ENCODE measurements at places on chromosomes 6 and 20.

DNA sequence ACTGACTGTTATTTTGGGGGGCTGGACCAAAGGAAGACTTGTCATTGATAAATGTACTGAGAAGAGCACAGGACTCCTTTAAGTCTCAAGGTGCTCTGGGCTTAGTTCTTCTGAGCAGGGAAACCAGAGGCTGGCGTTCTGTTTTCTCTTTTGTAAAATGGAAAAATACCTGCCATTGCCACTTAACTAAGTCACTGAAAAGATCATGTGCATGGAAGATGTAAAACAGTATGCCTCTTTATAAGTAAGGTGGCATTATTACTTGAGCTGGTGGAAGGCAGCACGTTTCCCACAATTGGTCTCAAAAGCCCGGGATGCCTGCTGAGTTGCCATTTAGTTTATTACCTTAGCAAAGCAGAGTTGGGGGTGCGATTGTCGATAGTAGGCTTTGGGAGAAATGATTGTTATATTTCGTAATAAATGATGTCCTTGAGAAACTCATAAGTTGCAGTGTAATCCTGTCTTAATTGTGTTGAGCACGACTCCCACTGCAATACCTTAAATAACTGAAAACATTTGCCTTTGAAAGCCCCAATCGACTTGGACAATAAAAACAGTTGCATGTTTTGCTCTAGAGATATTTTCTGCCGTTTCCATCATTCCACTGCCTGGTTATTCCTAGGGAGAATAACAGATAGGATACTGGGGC, 3.6 kb downstream of the JARID2 start:
- DNase-seq = no peak

DNA sequence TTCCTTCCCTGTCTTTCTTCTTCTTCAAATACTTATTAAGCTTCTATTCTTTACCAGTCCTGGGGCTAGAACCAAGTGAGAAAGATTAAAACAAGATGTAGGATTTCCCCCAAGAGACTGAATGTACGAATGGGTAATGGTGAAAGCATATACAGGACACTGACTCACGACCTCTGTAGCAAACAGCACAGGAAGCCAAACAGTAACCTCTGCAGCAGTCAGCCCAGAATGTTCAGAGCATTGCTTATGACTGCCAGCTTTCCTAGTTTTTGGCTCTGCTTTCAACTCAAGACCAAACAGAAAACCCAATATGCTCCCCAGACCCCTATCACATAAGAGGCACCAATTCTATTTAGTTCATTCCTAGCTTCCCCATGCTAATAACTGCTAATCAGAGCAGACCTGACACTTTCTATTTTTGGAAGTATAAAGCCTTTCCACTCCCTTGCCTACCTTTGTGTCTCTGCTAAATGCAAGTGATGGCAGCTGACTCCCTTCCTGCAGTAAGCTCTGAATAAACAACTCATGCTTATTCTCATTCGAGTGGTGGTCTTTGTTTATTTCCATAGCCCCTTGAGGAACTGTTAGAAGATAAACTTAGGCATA, 690.6 kb downstream of the EPM2A start:
- no peak for DNase-seq

GRCh38 chr6:168773788-168774187, 332.8 kb downstream of the SMOC2 start:
- DNase-seq = no peak

GRCh38 chr20:1108437-1108920, 9.9 kb upstream of the PSMF1 start:
- DNase-seq = no peak

DNA sequence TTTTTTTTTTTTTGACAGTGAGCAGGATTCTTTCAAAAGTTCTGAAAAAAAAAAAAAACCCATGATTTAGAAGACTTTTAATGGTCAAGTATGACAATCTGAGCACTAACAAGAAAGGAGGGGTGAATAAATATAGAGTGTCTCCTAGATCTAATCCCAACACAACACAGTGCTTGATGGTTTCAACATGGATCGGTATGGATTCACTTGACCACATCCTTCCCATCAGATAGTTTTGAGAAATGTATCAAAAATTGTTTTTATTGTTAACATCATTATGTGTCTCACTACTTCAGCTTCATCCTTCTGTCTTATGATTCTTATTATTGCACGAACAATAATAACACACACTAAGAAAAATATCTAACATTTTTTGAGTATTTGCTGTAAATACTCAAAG, 21.0 kb downstream of the KIF13A start:
- no peak for DNase-seq

GRCh38 chr20:44399446-44399845, 43.9 kb downstream of the HNF4A start:
- no peak for DNase-seq

- no peak for DNase-seq
These were observed 55.5 kb upstream of the SGK1 start for GRCh38 chr6:134373282-134373922.

- DNase-seq = no peak
These were observed 1223.1 kb upstream of the GJE1 start for GRCh38 chr6:140909625-140910024.

- no peak for DNase-seq
These were observed 109.5 kb downstream of the MYLK4 start for GRCh38 chr6:2641044-2641725.

- no peak for DNase-seq
These were observed 13.2 kb downstream of the HDGFL1 start for GRCh38 chr6:22582417-22583205.
